ENCODE measurements at places on chromosomes 3 and 15.
A peak's percentile ranks its signal among the peaks of the same experiment; 100 is the strongest.

DNA sequence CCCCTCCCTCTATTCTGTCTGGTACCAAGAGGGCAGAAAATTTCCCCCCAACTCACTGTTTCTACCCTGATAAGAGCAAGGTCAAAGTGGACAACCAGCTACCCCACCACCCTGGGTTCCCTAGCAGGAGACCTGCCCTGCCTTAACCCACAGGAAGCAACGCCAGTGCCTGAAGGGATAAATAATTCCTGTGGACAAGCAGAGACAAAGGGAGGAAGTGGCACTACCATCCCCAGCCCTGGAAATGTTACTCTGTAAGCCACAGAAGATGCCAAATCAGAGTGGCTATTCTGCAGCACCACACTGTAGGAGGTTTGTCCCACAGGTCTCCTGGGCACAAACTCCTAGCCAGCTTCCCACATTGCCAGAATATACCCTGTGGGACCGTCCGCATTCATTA is 80.1 kb downstream of the DNAH12 start:
- DNase-seq: no peak

- no peak for DNase-seq
Measured at GRCh38 chr3:71468311-71469137, 115.0 kb downstream of the FOXP1 start.

DNA sequence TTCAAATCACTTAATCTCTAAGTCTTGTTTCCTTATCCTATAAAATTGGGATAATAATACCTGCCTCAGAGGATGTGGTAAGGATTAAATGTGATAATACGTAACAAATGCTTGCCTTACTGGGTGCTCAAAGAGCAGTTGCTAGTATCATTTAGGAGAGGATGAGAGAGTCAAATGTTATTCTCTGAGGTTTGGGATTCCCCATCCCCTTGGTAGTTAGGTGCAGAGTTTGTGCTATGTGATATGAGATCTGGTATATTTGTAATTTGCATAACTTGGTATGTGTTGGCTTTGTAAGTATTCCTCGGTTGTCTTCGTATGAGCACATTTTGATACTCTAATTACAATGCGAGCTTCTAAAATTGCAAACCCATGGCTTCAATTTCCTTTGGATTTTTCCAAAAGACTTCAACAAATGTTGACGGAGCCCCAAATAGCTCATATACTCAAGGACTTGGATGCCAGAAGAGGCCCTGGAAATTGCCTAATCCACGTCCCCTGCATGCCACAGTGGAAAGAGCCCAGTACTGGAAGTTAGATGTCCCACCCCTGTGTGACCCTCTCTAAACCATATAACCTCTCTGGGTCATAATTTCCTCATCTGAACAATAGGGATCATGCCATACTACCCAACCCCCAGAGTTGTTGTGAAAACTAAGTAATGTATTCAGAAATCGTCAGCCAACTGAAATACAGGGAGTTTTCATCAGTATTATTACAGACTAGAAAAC is 85.0 kb downstream of the FBN1 start:
- no peak for DNase-seq

DNA sequence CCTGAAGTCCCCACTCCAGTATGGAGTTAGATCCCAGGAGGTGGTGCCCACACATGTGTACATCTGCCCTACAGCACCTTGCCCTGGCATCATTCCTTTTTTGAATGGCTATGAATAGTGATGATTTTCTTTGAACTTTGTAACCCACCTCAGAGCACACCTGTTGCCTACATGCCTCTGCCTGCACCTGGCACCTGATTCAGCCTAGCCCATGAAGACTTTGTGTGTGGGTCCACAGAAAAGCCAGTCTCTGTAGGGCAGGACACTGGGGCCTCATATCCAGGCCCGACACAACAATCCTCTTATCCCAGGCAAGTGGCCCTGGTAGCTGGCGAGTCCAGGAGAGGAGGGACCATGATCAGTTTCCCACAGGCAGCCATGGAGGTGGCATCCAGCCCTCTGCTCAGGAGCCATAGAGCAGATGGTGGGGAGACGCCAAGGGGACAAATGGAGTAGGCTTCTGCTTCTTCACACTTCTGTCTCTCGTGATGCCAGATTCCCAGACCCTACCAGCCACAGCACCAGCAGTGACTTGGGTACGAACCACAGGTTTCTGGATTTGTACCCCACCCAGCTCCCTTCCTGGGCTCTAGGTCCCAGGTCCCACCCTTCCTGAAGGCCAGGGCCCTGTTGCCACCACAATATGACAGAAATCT is 230.7 kb downstream of the UACA start:
- DNase-seq: no peak

GRCh38 chr15:46059921-46060594 is 425.2 kb downstream of the SQOR start:
- DNase-seq: no peak

GRCh38 chr15:80578871-80579270 is 116.2 kb upstream of the ABHD17C start:
- no peak for DNase-seq

- DNase-seq: no peak
Measured at GRCh38 chr3:33488683-33489082, 48.5 kb upstream of the UBP1 start.

- DNase-seq: no peak
Measured at GRCh38 chr3:54197509-54197908, 75.2 kb downstream of the CACNA2D3 start.

DNA sequence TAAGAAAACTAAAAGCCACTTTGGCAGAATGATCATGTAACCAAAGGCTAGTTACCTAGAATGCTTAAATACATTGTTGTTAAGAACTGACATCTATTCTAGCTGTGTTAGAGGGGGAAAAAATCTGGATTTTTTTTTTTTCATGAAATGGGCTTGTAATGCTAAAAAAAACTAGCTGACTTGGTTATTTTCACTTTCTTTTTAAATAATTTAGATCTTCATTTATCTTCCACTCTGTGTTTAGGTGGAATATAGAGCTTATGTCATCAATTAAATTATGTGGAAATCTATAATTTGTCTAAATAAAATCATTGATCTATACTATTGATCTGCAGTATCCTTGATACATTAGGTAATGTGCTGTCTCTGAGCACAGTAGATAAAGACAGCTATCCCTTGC is 217.4 kb downstream of the TCF12 start:
- no peak for DNase-seq

DNA sequence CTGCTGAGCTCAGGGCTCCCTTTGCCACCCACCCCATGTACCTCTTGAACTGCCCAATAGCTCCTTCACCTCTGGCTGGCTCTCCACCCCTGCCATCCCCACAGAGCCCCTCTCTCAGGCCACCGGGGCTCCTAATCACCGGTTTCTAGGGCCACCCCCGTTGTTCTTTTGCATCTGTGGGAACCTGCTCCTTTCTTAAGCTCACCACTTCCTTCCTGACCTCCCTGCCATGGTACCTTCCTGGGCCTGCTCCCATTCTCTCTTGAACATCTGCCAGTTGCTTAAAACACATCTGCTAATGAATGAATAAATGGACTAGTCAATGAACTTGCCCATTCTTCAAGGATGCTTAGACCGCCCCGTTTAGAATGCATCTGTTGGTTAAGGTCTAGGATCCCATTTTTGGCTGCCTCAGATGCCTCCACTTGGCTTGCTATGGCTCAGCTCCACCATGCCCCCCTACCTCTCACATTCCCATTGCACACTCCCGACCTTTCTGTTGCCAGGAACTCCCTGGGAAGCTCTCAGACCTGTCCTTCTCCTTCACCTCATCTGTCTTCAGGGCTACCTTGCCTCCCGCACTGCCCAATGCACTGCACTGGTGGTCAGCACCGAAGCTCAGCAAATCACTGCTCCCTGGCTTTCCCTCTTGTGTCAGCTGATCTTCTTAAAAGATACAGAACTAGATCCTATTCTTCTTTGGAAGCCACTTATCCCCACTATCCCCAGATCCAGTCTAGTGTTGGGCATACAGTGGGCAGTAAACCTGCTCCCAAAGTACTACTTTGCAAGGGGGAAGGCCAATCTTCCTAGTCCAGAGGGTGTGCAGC is 9.1 kb downstream of the AMOTL2 start:
- DNase-seq: no peak

- DNase-seq: no peak
Measured at GRCh38 chr3:9414826-9415225, 17.4 kb downstream of the SETD5 start.

GRCh38 chr3:33299395-33300081 is 22.3 kb downstream of the FBXL2 start:
- DNase-seq: peak; percentile 54

GRCh38 chr3:65992106-65992505 is 46.6 kb downstream of the MAGI1 start:
- no peak for DNase-seq

DNA sequence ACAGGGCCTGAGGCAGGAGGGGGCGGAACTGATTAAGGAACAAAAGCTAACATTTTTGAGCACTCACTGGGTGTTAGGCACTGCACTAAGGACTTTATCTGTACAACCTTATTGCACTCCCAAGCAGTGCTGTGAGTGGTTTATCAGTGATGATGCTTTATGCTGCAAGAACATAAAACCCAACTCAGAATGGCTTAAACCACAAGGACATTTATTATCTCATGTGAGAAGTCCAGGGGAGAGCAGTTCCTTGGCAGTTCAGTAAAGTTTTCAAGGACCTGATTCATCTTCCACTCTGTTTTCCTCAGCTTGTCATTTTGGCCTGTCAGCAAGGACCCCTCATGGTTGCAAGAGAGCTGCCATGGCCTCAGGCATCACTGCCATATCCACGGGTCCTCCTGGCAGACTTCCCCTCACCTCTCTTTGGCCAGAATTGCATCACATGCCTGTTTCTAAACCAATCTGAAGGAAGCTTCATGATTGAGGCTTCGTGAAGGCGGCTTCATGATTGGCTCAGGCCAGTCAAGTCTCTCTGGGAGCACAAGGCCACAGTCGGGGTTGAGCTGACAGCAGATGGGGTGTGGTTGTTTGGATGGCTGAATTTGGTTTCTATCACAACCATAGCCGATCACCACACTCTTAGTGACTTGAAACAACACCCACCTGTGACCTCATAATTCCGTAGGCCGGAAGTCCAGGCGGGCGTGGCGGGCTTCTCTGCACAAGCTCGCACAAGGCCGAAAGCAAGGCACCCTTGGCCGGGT is 15.8 kb downstream of the EFCC1 start:
- DNase-seq: no peak

GRCh38 chr3:178172121-178172520 is 364.1 kb upstream of the KCNMB2 start:
- no peak for DNase-seq

GRCh38 chr3:65170390-65171042 is 482.7 kb upstream of the ADAMTS9 start:
- DNase-seq: no peak

DNA sequence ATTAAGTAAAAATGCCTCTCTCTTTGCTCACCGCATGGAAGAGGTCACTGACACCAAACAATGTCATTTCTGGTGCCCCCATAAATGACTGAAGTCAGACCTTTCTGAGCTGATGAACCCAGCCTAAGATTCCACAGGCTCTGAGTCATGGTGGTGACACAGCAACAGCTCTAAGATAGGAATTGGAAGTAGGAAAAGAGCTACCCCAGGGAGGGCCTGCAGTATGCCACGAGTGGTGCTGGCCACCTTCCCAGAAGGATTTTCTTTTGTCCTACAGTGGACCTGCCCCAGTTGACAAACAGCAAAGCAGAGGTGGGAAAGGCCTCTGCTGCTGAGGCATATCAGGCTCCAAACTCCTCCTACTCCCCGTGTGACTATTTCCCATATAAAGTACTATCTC is 208.1 kb downstream of the MINAR1 start:
- peak; percentile 56 for DNase-seq

DNA sequence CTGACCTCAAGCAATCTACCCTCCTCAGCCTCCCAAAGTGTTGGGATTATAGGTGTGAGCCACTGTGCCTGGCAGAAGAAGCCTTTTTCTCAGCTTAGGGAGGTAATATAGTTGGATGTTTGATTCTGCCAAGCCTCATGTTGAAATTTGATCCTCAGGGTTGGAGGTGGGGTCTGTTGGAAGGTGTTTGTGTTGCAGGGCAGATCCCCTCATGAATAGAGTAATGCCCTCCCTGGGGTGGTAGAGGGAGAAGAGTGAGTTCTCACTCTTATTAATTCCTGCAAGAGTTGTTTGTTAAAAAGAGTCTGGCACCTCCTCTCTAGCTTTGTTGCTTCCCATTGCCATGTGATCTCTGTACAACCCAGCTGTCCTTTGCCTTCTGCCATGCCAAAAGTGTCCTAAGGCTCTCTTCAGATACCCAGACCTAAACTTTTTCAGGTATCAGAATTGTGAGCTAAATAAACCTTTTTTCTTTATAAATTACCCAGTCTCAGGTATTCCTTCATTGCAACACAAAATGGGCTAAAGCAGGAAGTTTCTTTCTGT is 16.4 kb downstream of the NECTIN3 start:
- no peak for DNase-seq

- no peak for DNase-seq
Measured at GRCh38 chr15:75992897-75993296, 19.3 kb downstream of the NRG4 start.

- DNase-seq: no peak
Measured at GRCh38 chr3:111336511-111336910, 205.5 kb upstream of the CD96 start.

DNA sequence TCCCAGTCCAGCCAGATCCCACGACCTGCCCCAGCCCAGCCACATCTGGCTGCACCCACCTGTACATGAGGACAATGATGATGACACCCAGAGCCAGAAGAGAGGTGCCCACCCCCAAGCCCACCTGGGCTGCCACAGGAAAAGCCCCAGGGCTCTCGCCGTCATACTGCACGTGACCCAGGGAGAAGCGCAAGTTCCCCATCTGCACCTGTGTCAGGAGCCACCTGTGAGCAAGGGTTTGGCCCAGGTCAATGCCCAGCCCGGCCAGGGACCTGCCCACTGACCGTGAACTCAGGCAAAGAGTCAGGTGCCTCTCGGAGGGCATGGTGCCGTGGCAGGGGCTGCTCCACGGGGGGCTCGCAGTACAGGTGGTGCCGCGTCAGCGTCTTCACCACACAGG is 16.3 kb downstream of the PLXNB1 start:
- no peak for DNase-seq

GRCh38 chr3:135018149-135018923 is 223.3 kb downstream of the EPHB1 start:
- no peak for DNase-seq

DNA sequence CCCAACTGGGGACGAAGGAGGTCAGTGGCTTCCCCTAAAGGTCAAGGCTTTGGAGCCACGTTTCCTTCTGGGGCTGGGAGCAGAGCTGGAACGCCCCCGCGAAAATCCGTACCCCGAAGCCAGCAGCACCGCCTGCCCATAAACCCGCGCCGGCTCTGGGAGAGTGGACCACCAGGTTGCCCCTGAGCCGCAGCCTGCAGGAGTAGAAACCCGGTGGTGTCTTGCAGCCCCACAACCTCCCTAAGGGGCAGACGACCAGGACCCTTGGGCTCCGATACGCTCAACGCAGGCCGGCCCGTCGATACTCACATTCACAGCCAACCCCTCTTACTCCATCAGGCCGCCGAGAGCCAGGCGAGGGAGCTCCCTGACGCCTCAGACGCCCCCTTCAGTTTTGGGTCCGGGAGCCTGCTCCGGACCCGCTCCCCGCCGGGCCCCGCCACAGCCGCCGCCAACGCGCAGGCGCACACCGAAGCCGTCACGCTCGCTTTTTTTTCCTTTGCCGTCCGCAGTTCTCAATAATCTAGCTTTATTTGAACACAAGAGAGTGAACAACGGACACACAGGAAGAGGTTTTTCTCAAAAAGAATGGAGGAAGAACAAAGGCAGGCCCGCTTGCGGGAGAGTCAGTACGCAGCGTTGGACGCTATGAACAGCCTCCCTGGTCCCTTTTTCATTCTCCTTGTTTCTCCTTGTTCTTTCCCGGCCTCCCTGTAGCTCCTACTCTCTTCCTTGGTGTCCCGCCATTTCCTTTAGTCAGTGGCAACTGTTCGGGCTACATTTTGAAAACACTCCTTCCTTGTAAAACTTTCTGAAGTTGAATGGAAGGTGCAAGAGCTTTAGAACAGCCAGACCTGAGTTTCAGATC is at the start of gene ZNF106:
TSS of gene ZNF106 (minus strand) at position 471 of the 868 bp plus-strand sequence. CDS start 18,852 bp downstream, outside the sequence.
- DNase-seq: peak; percentile 62
